Smooth muscle cell of the coronary artery (primary cell): ENCODE measurements at places on chromosomes 11 and 22. TPM values are rescaled to one million over a fixed set of nuclear protein-coding genes. Genes with fewer than 3 reads are reported as not detected.

The CLTCL1 gene
- 12.0 and 13.1 TPM in 2 replicates for total RNA-seq

The BTG4 gene
- total RNA-seq = not detected in 2 replicates

The CHRM1 gene
- total RNA-seq = not detected in 2 replicates

The IL17REL gene
- not detected in 2 replicates for total RNA-seq

The KCNQ1OT1 gene
- total RNA-seq = 2.1 and 2.5 TPM in 2 replicates

The C11orf21 gene
- total RNA-seq = 0.08 TPM in 1 of 2 replicates, not detected in the other

The SCGB1A1 gene
- not detected in 2 replicates for total RNA-seq

The KRTAP5-8 gene
- total RNA-seq = not detected in 2 replicates
